Caki2 (cell line): ENCODE measurements at places on chromosomes 2 and 18. TPM values are rescaled to one million over a fixed set of nuclear protein-coding genes. Genes with fewer than 3 reads are reported as not detected.

DNA sequence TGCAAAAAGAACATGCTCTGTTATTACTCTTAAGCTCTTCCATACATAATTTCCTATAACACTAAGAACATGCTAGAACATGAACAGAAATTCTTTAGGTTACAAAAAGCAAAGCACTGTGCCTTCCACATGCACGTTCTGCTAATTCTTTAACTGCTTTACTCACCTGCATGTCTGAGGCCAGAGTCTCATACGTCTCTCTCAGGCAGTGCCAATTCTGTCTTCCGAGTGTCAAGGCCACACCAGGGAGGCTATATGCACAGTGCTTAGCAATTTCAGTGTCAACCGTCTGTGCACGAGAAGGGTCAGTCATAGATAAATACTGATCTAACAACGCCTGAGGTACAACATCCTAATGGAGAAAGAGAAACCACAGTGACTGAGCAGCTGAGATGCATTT lies 55.1 kb downstream of the PPP4R1 start:
- no peak for DNase-seq

GRCh38 chr2:30178618-30179434 lies 32.0 kb downstream of the YPEL5 start:
- no peak for DNase-seq

- DNase-seq: no peak
Observed at GRCh38 chr2:3173031-3173430, 204.6 kb downstream of the EIPR1 start.

GRCh38 chr2:224778474-224778877 lies 62.3 kb upstream of the CCDC195 start:
- DNase-seq: peak; percentile 31

- DNase-seq: no peak
Observed at GRCh38 chr2:168340931-168341330, 93.5 kb upstream of the STK39 start.

DNA sequence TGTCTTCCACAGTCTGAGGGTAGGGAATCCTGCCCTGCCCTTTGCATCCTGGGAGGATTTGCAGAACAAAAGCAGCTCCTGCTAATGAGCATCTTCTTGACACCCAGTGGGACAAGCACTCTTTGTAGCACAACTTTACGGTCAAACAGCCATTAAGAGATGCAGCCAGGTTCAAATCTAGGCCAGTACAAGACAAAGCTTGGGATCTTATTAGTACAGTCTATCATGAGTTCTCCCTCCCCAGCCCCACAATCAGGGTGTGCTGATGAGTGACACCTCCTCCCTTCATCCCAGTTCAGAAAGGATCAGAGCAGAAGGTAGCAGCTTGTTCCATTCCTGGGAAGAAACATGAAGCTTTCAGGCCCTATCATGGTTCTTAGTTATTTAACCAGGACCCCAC lies 41.9 kb downstream of the MARCO start:
- no peak for DNase-seq

- peak; percentile 25 for DNase-seq
Observed at GRCh38 chr2:86238354-86238753, 39.1 kb downstream of the MRPL35 start.

DNA sequence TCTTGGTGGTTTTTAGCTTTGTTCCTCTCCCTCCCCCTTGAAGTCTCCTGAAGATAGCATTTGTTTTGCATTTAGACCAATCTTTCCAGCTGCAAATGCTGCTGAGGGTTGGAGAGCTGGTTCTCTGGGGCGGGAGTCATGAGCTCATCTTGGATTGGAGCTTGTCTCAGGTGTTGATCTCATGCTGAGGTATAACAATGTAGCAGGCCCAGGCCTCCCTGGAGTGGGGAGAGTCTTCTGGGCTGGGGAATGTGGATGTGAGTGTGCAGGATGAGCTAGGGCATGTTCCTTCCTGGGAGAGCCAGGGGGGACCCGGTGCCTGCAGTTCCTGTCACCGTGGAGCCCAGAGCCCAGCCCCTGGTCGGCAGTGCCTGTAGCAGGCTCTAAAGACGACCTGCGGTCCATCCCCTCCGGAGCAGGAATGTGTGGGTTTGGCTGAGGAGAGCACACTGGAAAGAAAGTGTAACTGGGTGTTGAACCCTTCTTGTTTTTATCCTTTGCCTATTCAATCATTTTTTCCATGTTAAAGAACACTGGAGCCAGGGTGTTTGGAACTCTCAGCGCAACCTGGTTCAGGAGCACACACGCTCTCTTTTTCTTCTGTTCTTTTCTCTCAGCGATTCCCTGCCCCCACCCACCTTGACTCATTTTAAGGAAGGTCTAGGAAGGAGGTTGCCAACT lies 2.7 kb downstream of the ZNF532 start:
- no peak for DNase-seq

The RBBP8 gene
- 17.0 and 19.4 TPM in 2 replicates for total RNA-seq

The CPO gene
- total RNA-seq: 1.2 TPM in 1 of 2 replicates, not detected in the other

The RNF149 gene
- 37.5 and 45.0 TPM in 2 replicates for total RNA-seq

The RIT2 gene
- not detected in 2 replicates for total RNA-seq

The C2orf66 gene
- total RNA-seq: not detected in 2 replicates

The TMEM200C gene
- total RNA-seq: 0.81 TPM in 1 of 2 replicates, not detected in the other
